ENCODE measurements at places on chromosomes 2 and 18.

- DNase-seq = peak; percentile 77
Measured at GRCh38 chr2:239225871-239226561, 174.8 kb downstream of the HDAC4 start.

DNA sequence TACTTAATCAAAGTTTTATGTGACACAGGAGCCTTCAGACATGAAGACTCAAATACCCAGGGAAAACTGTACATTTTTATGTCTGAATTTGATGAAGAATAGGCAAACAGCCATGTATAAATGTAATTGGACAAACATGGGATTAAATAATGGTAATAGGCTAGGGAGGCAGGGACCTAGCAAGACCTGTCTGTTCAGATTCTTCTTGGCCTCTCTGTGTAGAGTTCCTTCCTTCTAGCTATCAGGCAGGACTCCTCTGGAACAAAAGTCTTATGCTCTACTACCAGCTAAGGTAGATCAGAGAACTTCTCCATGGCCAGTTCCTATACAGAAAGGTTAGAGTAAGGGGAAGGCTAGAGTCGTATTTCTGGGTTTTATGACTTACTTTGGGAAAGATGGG, 9.5 kb upstream of the PARD3B start:
- DNase-seq = no peak

GRCh38 chr2:62741954-62742722, 36.6 kb downstream of the EHBP1 start:
- peak; percentile 11 for DNase-seq

DNA sequence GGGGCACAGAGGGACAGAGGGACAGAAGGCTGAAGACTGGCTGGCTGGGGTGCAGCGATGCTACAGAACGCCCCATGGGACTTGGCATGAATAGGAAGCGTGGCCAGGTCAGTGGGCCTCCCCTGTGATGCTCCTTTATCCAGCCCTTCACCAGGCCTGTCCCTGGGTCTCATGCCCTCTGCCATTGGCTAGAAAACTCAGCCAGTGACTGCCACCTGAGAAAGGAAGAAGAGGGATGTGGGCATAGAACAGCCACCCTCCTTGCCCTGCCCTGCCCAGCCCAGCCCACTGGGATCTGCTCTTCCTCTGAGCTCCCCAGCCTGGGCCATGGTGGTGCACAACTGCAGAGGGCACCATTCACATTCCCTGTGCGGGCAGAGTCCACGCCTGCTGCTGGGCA, 10.5 kb upstream of the LAPTM4A start:
- DNase-seq = no peak

- peak; percentile 35 for DNase-seq
Measured at GRCh38 chr18:24543795-24544498, 83.5 kb downstream of the HRH4 start.

DNA sequence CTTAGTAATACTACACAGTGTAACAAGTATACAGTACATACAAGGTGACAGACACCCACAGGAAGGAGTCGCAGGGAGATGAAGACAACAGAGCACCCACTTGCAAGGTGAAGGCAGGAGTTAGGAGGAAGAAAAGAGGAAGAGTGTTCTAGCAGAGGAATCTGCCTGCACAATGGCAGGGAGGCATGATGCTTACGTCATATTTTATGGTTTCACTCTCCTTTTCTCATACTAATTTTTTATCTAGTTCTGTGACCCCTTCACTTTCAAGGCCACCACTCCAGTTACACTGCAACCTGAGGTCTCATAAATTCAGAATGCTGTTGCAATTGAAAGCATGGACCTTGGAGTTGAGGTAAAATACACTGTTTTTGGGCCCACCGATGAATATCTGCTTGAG, 331.7 kb downstream of the MEIS1 start:
- DNase-seq = no peak

DNA sequence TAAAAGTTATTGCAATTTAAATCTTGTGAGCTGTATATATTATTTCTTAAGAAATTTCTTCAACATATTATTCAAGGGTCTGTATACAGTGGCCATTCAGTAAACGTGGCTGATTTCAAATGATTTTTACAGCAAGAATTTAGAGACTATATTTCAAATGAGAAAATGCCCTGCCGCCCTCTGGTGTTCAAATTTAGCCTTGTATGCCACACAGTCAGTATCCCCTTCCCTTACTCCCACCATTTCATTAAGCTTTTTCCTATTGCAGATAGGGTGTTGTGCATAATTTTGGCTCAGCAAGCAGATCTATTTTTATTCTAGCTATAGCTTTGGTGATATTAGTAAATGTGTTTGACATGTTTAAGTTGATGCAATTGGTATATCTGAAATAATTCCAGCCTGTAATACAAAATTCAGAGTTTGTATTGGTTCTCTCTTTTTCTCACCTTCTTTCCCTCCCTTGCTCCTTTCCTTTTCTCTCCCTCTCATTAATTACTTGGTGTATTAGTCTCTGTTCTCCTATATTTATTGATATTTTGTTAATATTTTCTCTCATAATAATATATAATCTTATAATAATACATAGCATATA, 22.8 kb upstream of the SCN7A start:
- DNase-seq = no peak

- DNase-seq = no peak
Measured at GRCh38 chr2:96161898-96162297, 16.7 kb upstream of the DUSP2 start.

GRCh38 chr2:145199042-145199441, 679.1 kb upstream of the ZEB2 start:
- no peak for DNase-seq

GRCh38 chr2:38038682-38039081, 37.3 kb downstream of the CYP1B1 start:
- no peak for DNase-seq

DNA sequence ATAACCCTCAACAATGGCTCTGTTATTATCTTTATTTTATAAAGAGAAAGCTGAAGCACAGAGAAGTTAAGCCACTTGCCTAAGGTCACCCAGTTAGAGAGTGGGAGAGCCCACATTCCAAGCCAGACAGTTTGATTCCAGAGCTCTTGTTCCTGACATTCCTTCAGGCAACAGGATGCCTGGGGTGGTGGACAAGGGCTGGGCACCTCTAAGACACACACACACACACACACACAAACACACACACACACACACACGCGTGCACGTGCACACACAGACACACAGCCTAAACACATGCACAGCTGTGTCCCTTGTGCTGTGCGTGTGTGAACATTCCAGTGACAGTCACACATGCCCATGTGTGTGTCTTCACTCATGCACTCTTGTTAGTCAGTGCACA, 26.4 kb downstream of the CELF4 start:
- no peak for DNase-seq

DNA sequence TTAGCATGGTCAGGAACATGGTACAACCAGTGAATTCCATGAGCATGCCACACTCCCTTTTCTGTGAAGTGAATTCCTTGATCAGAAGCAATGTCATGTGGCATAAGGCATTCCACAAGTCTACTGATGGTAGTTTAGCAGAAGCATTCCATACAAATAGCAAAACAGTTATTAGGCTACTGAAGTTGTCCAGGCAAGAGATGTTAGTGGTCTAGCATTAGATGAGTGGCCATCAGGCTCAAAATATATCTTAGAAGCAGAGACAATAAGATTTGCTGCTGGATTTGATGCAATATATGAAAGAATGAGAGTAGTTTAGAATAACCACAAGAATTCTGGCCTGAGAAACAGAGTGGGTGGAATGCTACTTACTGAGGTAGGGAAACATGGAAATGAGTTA, 355.3 kb upstream of the NRXN1 start:
- DNase-seq = no peak

- no peak for DNase-seq
Measured at GRCh38 chr2:162591403-162592083, 247.0 kb downstream of the KCNH7 start.

DNA sequence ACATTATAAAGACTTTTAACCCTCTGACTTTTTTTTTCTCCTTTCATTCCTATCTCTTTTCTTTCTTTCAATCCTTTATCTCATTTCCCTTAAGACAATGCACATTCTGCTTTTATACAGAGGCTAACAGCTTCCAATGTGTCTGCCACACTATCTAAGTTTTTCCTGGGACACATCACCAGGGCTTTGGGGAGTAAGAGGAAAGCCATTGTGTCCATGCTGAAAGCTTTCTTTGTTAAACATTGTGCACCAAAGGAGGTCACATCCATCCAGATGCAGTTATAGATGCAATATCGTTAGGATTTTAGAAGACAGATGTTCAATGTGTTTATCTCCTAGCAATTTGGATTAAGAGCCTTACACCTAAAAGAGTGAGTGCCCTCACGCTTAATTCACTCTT, 534.1 kb downstream of the CNTNAP5 start:
- no peak for DNase-seq

GRCh38 chr2:112077814-112078213, 22.7 kb downstream of the TMEM87B start:
- DNase-seq = no peak

GRCh38 chr2:217204358-217204757, 344.5 kb upstream of the TNP1 start:
- peak; percentile 13 for DNase-seq

- DNase-seq = no peak
Measured at GRCh38 chr2:133458280-133458679, 110.0 kb downstream of the NCKAP5 start.

DNA sequence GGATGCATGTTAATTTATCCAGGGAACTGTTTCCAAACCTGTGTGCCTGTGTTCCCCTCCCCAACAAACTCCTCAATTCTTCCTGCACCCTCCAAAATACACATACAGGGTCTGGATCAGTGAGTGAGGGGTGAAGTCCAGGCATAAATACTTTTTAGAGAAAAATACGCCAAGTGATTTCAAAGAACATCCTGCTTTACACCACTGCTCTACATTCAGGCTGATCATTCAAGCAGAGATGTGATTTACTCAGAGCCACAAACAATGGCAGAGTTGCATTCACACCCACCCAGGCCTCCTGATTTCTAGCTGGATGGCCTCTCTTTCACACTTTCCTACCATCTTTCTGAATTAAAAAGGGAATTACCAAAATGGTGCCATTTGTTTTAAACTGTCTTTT, 289.5 kb upstream of the SLC14A2 start:
- DNase-seq = no peak

GRCh38 chr2:223613017-223613950, 11.1 kb upstream of the SCG2 start:
- peak; percentile 93 for DNase-seq

- DNase-seq = no peak
Measured at GRCh38 chr18:79329786-79330185, 65.9 kb upstream of the NFATC1 start.

DNA sequence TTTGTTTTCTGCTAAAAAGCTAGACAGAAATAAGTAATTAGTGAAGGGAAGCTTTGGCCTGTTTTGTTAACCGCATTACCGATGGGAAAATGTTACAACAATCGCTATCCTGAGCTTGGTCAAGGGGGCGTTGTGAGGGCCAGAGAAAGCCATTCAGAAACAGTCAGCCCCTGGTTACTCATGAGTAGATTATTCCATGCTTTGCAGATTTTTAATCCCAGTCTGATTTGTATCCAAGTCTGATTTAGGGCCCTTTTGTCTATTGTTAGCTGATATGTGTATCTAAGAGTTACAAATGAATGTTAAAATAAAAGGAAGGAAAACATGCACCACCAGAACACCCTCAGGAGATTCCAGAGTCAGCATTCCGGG, 99.1 kb downstream of the PRPF40A start:
- no peak for DNase-seq

- no peak for DNase-seq
Measured at GRCh38 chr2:38850045-38850444, 25.7 kb downstream of the DHX57 start.

DNA sequence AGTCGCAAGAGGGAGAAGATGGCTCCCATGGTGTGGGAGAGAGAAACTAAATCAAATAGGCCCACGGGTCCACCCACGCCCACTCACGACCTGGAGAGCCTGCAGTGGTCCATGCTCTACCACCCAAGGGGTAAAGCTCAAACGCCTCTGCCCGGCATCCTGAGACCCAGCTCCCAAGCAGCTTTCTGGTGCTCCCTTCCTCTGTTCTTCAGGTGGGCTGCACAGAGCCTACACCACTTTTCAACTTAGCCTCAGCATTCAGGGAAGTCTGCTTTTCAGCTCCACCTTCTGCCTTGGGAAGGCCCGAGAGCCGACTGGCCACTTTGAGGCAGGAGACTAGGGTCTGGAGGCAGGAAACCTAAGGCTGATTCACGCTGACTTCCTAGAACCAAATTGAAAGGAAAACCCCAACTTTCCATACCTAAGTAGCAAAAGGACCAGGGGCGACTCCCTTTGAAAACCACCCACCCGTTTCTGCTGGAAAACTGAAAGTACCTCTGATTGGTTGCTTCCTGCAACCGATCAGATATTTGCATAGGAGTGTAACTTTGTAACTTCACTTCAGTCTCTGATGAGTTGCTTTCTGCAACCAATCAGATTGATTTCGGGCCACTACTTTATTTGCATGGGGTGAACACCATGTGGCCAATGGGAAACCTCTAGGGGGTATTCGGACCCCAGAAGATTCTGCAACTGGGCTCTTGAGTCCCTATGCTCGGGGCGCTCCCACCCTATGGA, 26.8 kb upstream of the SPATA3 start:
- no peak for DNase-seq

GRCh38 chr2:72951303-72952095, 34.2 kb downstream of the EMX1 start:
- DNase-seq = no peak

DNA sequence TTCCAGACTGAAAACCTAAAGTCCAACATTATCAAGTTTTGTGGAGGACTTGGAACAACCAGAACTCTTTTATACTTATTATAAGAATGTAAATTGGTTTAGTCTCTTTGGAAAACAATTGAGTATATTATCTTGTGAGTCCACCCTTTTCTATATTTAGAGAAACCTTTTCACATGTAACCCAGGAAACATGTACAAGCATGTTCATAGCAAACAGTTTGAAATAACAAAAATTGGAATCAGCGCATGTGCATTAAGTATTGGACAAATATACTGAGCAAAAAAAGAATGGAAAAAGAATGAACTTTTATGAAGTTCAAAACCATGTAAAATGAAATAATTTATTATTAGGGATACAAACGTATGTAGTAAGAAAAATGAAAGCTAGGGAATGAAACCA, 246.0 kb downstream of the WDR7 start:
- DNase-seq = no peak

DNA sequence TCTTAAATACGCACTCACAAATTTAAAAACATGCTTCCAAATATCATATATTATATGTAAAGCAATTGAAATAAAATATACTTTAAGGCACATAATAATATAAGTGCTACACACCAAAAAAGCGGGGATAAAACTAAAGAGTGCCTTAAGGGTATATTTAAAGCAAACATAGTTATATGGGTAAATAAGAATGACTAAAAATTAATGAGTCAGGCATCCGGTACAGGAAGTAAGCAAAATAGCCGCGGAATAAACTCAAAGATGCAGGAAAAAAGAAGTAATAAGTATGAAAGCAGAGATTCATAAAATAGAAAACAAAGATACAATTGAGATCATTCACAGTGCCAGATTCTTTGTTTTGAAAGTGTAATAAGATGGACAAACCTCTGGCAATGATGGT, 503.5 kb upstream of the SOX11 start:
- no peak for DNase-seq

- DNase-seq = no peak
Measured at GRCh38 chr2:32284321-32284720, 6.6 kb downstream of the YIPF4 start.

Measured in AG08396 (cell line).